Pulmonary artery endothelial cell (primary cell): ENCODE measurements at places on chromosomes 13 and 19. TPM values are rescaled to one million over a fixed set of nuclear protein-coding genes. Genes with fewer than 3 reads are reported as not detected.

Gene KCNN1
- under 0.01 TPM in 1 of 2 replicates, not detected in the other for total RNA-seq

Gene P2RY11
- total RNA-seq = 2.2 and 4.0 TPM in 2 replicates

Gene CCNA1
- 127 and 156 TPM in 2 replicates for total RNA-seq

Gene STARD13
- total RNA-seq = 32.5 and 35.0 TPM in 2 replicates

Gene PGLYRP1
- not detected in 2 replicates for total RNA-seq

Gene GRK1
- total RNA-seq = not detected in 2 replicates

Gene CADM4
- 4.3 and 5.6 TPM in 2 replicates for total RNA-seq

Gene FFAR2
- not detected in 2 replicates for total RNA-seq

Gene LRRC4B
- 0.07 TPM in 1 of 2 replicates, not detected in the other for total RNA-seq

DNA sequence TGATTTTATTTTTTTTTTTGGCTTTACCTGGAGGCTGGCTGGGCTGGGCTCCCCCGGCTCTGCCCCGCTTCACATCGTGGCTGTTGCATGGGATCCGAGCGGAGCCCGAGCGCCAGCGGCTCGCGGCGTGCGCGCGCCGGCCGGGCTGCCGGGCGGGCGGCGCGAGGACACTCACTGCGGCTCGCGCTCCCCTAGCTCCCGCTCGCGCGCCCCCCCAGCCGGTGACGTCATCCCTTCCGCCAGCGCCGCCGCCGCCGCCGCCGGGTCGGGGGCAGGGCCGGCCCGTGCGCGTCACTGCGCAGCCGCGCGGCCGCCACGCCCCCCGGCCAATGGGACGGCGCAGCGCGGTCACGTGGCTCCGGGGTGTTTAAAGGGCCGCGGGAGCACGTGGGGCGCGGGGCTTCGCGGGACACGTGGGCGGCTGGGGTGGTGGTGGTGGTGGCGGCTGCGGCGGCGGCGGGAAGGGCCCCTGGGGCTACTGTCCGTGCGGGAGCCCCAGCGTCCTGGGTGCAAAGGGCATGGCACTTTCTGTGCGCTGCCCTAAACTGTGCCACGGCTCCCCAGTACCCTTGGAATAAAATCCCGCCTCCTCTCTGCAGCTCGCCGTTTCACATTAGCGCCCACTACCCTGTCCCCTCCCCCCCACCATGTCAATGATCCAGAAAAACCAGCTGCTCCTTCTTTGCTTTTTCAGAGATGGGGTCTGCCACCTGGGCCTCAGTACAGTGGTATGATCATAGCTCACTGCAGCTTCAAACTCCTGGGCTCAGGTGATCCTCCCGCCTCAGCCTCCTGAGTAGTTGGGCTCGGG lies at the start of gene PTPRS:
TSS of gene PTPRS (minus strand) at position 176 of the 811 bp plus-strand sequence. CDS start 54,672 bp downstream, outside the sequence.
- peak; percentile 11 for DNase-seq

- no peak for DNase-seq
Measured at GRCh38 chr19:35202722-35203688, 25.5 kb downstream of the FAM187B start.

- DNase-seq = no peak
Measured at GRCh38 chr19:48611872-48612271, 3.0 kb downstream of the FAM83E start.

DNA sequence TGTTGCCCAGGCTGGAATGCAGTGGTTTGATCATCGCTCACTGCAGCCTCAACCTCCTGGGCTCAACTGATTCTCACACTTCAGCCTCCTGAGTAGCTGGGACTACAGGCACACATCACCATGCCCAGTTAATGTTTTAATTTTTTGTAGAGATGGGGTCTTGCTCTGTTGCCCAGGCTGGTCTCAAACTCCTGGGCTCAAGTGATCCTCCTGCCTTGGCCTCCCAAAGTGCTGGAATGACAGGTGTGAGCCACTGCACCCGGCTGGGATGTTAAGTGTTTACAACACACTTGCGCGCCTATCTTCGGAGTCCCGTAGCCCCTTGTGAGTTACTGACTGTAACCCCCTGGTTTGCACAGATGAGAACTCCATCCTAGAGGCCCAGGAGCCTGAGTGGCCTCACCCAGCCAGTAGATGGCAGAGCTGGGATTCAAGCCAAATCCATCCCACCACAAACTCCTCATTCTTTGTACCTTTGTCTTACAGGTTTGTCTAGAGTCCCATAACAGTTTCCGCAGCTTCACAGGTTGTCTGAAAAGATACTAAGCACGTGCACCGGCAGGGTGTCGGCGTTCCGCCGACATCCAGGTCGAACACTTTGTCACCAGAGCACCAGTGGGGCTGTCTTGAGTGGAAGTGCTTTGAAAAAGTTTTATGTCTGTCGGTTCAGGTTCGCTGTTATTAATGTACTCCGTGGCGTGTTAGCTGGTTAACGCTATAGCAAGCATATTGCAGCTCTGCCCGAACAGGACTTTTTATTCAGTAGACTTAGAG lies 14.7 kb downstream of the MAG start:
- no peak for DNase-seq

DNA sequence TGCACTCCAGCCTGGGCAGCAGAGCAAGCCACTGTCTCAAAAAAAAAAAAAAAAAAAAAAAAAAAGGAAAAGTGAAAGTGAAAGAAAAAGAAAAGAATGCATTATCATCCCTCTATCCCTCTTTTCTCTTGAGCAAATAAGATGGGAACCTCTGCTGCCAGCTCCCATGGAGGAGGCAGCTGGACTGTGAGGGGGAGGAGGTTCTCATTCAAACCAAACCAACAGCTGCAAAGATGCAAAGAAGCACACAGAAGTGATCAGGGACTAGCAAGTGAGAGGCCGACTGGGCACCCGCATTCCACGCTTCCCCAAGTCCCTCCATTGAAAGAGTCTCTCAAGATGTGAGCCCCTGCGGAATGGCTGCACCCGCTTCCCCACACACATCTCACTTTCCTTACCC lies 63.5 kb downstream of the TSHZ3 start:
- no peak for DNase-seq

DNA sequence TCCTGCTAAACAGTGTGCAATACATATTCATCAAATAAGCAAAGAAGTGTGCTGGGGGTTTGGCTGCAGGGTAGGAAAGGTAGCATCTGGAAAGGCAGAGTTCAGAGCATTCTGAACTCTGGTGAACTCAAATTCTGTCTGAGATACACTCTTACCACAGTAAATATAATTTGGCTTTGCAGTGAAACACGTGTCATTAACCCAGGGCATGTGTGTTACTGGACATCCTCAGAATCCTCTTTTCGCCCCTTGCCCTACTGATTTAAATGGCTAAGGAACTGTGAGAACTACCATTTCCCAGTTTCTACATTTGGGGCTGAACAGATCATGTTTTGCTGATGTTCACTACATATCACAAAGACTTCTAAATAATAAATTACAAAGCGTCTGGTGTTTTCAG lies 562.8 kb upstream of the SGCG start:
- no peak for DNase-seq

DNA sequence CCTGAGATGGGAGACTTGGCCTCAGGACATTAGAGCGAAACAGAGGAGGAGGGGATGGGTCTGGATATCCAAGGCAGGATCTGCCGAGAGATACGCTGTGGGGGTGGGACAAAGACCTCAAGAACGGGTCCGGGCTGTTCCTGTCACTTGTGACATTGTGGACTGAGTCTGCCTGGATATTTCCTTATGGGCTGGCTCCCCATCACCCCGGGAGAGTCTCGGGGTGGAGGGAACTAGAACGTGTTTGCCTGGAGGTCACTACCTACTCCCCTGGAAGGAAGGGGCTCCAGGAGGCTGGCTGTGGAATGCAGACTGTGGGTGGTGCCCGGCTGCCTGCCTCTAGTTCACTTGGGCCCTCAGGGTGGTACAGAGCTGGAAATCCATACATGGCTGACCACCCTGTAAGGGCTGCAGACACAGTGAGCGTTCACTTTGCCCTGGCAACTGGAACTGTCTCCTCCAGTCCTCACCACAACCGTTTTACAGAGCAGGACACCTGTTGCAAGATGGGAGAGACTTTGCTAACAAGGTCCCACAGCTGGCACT lies 26.4 kb downstream of the DNM2 start:
- DNase-seq = no peak

DNA sequence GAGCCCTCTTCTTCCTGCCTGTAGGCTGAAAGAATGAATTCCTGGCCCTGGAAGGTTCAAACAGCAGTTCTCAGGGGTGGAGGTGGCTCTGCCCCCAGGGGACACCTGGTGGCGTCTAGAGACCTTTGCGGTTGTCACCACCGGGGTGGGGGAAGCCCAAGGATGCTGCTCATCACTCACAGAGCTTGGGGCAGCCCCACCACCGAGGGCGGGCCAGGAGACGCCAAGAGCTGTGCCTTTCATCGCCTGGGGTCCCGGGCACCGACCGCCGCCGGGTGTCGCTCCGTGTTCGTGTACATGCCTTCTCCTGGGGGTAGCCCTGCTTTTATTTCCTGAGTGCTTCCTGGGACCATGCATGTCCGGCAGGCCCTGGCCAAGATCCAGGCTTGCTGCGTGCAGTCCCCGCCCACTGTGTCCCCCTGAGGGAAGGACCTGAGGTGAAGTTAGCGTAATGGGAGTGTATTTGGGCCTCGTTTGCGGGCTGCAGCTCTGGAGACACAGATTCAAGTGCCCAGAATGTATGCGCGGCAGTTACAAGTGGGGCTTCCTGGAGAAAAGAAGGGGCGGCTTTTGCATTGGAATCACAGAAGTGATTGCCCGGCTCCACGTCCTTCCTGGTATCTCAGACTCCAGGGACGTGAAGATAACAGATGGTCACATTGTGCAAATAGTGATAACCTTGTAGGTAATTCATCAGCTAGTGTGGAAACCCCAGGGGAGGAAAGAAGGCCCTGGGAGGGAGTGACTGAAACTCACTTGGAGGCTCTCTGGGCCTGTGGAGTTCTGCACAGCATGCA lies 7.8 kb downstream of the DOT1L start:
- DNase-seq = no peak

DNA sequence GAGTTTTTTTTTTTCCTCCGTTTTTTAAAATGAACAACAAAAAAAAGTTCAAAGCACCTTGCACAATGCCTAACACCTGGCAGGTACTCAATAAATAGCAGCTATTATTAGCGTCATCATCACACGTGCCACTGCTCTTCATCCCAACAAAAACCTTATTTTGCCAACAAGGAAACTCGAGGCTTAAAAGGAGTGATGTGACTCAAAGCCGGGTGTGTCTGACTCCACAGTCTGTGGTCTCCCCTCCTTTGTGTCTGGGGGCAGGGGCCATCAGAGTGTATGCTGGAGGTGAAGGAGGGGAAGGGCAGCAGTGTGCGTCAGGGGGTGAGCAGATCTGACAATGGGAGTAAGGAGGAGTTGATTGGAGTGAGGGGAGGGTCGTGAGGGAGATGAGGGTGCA lies 34.1 kb upstream of the POU2F2 start:
- no peak for DNase-seq

GRCh38 chr19:49173198-49173597 lies 15.6 kb downstream of the TRPM4 start:
- DNase-seq = no peak

- no peak for DNase-seq
Measured at GRCh38 chr19:32824916-32825608, 44.5 kb downstream of the SLC7A9 start.

GRCh38 chr19:18140473-18140872 lies 12.5 kb upstream of the PIK3R2 start:
- no peak for DNase-seq

DNA sequence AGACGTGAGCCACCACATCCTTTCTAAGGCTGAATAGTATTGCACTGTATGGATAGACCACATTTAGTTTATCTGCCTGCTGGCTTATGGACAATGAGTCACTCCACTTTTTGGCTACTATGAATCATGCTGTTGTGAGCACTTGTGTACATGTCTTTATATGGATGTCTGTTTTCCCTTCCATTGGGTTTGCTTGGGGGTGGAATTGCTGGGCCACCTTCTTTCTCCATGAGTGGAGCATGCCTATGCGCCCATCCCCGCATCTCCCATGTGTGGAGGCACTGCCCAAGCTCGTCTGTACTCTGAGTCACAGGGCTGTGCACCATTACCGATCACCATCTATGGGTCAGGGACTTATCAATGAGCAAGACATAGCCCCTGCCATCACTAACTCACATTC lies 127.2 kb upstream of the GJB6 start:
- no peak for DNase-seq

DNA sequence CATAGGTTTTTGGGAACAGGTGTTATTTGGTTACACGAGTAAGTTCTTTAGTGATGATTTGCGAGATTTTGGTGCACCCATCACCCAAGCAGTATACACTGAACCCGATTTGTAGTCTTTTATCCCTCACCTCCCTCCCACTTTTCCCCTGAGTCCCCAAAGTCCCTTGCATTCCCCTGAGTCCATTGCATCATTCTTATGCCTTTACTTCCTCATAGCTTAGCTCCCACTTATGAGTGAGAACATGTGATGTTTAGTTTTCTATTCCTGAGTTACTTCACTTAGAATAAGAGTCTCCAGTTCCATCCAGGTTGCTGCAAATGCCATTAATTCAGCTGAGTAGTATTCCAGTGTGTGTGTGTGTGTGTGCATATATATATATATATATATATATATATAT lies 97.2 kb upstream of the EDNRB start:
- DNase-seq = no peak

GRCh38 chr13:97199451-97199850 lies 22.7 kb upstream of the MBNL2 start:
- no peak for DNase-seq

GRCh38 chr13:26601669-26602068 lies 44.2 kb downstream of the WASF3 start:
- peak; percentile 30 for DNase-seq

GRCh38 chr13:21619633-21620220 lies 15.8 kb upstream of the MICU2 start:
- no peak for DNase-seq

DNA sequence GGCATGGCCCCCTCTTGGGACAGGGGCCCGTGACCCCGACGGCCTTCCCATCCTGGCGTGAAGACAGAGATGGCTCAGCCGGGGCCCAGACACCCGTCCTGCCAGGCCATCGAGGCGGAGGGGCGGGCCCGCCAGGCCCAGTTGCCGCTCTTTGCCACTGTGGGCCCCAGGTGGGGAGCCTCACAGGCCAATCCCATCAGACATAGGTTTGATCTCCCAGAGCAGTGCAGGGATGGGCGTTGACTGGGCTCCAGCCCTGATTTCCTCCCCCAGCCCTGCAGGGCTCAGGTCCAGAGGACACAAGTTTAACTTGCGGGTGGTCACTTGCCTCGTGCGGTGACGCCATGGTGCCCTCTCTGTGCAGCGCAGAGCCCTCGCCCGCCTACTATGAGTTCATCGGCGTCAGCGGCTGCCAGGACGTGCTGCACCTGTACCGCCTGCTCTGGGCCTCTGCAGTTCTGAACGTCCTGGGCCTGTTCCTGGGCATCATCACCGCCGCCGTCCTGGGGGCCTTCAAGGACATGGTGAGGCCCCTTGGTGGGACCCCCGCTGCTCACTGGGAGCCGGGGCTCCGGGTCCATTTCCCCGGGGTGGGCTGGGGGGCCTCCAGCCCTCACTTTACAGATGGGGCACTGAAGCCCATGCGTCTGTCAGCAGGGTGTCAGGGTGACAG lies 42.4 kb downstream of the TMEM255B start:
- DNase-seq = no peak
